ENCODE measurements at places on chromosomes 13 and 19. TPM values are rescaled to one million over a fixed set of nuclear protein-coding genes. Genes with fewer than 3 reads are reported as not detected.

The MIR17HG gene
- total RNA-seq, result 12.7 TPM

The CPT1C gene
- 11.8 TPM for total RNA-seq

The ZNF100 gene
- 5.1 TPM for total RNA-seq

The NLRP4 gene
- total RNA-seq, result not detected

The ZFP82 gene
- 7.3 TPM for total RNA-seq

The GPR12 gene
- not detected for total RNA-seq

The ZIM2 gene
- total RNA-seq, result not detected

The TEX26 gene
- not detected for total RNA-seq

The NANOS3 gene
- not detected for total RNA-seq

The EFNA2 gene
- total RNA-seq, result not detected

The KASH5 gene
- not detected for total RNA-seq

The PSG1 gene
- total RNA-seq, result not detected

The OR7D2 gene
- total RNA-seq, result not detected
